ENCODE measurements at places on chromosomes 1 and 21.

DNA sequence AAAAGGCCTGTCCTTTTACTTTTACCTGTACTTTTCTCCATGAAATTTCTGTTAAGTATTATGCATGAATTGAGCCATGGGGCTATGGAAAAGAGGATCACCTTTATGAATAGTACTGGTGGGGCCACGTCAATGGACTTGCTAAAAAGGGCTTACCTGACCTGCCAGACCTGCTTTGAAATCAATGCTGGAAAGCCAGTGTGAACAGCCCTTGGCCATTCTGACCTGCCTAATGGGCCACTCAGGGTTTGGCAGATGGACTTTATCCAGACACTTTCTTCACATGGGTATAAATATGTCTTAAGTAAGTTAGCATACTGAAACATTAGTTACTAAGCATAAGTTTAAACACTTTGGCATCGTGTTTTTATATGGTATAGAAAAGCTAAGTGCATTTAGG lies 8.3 kb upstream of the GUK1 start:
- no peak for DNase-seq
- peaks cover 60% of the 10 kb centered on the region for H3K27me3 ChIP-seq
- peaks cover 4% of the 10 kb centered on the region for H3K4me1 ChIP-seq
- H3K4me3 ChIP-seq: no peak overlapping the region
- no peak overlapping the region for H3K27ac ChIP-seq

- no peaks in the 10 kb centered on the region for H3K4me1 ChIP-seq
- no peak overlapping the region for H3K4me3 ChIP-seq
- no peak overlapping the region for H3K27ac ChIP-seq
- no peak for DNase-seq
- no peaks in the 10 kb centered on the region for H3K36me3 ChIP-seq
Measured at GRCh38 chr1:241443561-241443960, 76.0 kb downstream of the FH start.

GRCh38 chr1:93738926-93739325 lies 57.3 kb upstream of the BCAR3 start:
- no peaks in the 10 kb centered on the region for H3K27me3 ChIP-seq
- no peak for DNase-seq
- H3K36me3 ChIP-seq: no peaks in the 10 kb centered on the region
- H3K27ac ChIP-seq: no peak overlapping the region

DNA sequence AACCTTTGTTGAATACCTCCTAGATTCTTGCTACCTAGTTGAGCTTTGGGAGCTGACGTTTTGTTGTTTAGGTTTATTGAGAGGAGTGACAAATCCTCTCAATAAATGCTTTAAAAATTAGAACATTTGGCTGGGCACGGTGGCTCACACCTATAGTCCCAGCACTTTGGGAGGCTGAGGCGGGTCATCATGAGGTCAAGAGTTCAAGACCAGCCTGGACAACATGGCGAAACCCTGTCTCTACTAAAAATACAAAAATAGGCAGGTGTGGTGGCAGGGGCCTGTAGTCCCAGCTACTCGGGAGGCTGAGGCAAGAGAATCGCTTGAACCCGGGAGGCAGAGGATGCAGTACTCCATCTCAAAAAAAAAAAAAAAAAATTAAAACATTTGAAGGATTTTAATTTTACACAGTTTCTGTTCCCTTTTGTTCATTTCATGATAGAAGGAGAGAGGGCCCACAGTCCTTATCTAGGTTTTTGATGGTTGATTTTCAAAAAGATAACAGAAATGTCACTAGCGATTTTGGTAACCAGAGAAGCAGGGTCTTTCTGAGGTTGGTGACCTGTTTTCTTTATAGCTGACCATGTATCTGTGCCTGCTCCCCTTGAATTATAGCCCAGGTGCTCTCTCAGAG lies 44.2 kb upstream of the PIGV start:
- DNase-seq: no peak
- H3K4me1 ChIP-seq: peaks cover 93% of the 10 kb centered on the region
- H3K27me3 ChIP-seq: no peaks in the 10 kb centered on the region
